ENCODE measurements at places on chromosomes 7 and 10. TPM values are rescaled to one million over a fixed set of nuclear protein-coding genes. Genes with fewer than 3 reads are reported as not detected.

DNA sequence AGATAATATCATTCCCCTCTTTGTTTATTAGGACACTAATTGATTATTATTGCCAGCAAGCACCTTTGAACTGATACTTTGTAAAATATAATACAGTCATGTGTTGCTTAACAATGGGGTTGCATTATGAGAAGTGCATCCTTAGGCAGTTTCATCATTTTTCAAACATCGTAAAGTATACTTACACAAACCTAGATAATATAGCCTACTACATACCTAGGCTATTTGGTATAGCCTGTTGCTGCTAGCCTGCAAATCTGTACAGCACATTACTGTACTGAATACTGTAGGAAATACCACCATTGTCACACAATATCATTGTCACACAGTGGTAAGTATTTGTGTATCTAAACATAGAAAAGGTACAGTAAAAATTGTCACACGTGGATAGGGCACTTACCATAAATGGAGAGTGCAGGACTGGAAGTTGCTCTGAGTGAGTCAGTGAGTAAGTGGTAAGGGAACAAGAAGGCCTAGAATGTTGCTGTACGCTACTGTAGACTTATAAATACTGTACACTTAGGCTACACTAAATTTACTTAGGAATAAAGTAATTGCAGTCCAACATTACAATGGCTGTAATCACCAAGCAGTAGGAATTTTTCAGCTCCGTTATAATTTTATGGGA lies 70.7 kb downstream of the LCOR start:
- DNase-seq, result no peak

- no peak for DNase-seq
These were observed 62.5 kb upstream of the ATRNL1 start for GRCh38 chr10:115030483-115031200.

GRCh38 chr10:77516575-77516974 lies 121.0 kb downstream of the KCNMA1 start:
- DNase-seq, result no peak

GRCh38 chr10:22795546-22795945 lies 81.2 kb upstream of the PIP4K2A start:
- DNase-seq, result no peak

GRCh38 chr7:47488969-47489342 lies 93.0 kb downstream of the TNS3 start:
- DNase-seq, result no peak

DNA sequence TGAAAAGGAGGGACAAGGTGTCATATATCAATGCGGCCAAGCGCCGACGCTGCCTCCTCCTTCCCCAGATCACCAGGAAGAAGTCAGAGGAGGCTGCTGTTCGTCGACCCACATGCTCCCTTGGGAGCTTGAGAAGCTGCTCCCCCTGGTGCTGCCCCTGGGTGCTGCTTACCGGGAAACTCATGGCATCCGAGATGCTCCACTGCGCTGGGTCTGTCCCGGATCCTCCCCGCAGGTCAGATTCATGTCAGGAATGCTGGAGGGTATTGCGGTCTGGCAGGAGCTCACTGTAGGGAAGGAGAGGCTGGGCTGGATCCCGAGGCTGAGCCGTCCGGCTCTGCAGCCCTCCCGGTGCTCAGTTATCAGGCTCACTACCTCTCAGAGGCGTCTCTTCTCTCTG lies 123.7 kb upstream of the FAM20C start:
- DNase-seq, result no peak

DNA sequence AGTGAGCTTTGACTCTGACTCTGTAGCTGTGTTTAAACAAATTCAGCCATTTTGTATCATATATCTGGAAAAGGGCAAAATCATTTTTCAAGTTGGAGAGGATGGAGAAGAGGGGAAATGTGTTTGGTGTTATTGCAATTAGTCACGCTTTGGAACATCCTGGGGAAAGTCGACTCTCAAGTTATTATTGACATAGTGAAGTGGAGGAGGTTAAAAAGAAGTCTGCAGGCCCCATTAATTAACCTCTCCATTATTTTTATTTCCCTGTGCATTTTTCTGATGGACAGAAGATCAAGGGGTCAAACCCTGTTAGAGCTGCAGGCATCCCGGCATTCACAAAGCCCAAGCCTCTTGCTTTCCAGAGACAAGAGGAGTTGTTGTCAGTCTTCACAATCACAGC lies 132.6 kb downstream of the TEX36 start:
- no peak for DNase-seq

DNA sequence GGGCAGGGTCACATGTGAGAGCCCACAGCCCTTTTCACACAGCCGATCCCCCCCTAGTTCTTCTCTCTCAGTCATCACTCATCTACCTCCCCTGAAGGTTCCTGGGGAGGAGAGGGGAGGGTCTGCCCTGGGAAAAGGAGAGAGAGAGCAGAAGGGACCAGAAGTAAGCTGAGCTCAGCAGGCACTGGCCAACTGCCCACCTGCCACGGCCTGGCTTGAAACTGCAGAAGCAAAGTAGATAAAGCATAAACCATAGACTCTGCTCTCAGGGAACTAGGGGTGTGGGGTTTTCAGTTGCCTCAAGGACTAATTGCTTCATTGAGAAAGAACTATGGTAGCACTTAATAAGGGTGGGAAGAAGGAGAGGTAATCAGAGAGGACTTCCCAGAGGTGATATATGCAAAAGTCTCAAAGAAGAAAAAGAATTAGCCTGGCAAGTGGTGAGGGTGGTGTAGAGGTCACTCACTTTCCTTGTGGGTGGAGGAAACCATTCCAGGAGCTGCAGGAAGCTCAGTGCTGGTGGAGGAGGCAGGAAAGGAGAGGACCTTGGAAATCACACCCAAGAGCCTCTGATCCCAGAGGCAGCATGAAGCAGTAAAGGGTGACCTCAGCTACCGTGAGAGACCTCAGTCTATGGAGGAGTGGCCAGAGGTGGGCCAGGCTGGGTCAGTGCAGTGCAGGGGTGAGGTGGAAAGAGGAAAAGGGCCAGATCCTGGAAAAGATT lies 17.2 kb downstream of the PILRA start:
- no peak for DNase-seq

The FBXO24 gene
- total RNA-seq, result 0.61 TPM

The TWIST1 gene
- 8.1 TPM for total RNA-seq

All from neural crest cell (in vitro differentiated cells).